IPS-NIHi11 (cell line): ENCODE measurements at places on chromosomes 12 and 14.
A peak's percentile ranks its signal among the peaks of the same experiment; 100 is the strongest.

- no peak for DNase-seq
These were observed 886.7 kb downstream of the NRXN3 start for GRCh38 chr14:79056879-79057278.

DNA sequence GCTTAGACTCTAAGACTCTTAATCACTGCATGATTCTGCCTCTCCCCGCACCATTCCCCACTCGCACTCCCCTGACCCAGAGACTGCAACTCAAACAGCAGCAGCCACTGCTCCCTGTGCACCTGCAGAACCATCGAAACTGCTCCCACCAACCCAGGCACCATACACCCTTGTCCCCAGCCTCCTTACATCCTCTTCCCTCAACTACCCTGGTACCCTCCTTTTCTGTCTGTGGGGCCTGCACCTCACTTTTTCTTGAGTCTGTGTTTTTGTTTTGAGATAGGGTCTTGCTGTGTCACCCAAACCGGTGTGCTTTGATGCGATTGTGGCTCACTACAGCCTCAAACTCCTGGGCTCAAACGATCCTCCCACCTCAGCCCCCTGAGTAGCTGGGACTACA, 69.4 kb downstream of the RNFT2 start:
- no peak for DNase-seq

- no peak for DNase-seq
These were observed 88.9 kb downstream of the MED13L start for GRCh38 chr12:116188581-116188980.

GRCh38 chr14:63542231-63542999, 762 bp downstream of the PPP2R5E start:
- DNase-seq: peak; percentile 30

GRCh38 chr12:89927226-89927698, 218.6 kb upstream of the ATP2B1 start:
- no peak for DNase-seq

- no peak for DNase-seq
These were observed 88.0 kb upstream of the TMEM132C start for GRCh38 chr12:128178966-128179365.

- peak; percentile 42 for DNase-seq
These were observed 92.9 kb upstream of the EGLN3 start for GRCh38 chr14:34043627-34044372.

DNA sequence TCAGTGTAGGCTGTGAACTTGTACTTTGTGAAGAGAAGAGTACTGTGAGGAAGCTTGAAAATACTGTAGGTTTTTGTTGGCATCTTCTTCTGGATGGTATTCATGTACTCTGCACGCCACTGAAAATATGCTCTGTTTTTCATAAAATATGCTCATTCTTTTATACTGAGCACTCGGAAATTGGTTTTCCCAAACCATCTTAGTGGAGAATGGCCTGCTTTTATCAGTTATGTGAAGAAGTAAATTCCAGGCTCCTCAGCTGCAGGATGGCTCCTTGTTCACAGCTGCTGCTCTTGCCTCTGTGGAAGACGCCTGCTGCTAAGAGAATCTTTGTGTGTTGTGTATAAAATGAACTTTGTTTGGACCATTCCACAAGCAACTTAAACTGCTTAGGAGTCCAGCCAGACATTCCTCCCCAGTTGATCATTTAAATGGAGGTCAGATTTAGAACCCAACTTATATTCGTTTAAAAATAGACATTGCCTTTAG, 443.5 kb upstream of the RGS6 start:
- no peak for DNase-seq

DNA sequence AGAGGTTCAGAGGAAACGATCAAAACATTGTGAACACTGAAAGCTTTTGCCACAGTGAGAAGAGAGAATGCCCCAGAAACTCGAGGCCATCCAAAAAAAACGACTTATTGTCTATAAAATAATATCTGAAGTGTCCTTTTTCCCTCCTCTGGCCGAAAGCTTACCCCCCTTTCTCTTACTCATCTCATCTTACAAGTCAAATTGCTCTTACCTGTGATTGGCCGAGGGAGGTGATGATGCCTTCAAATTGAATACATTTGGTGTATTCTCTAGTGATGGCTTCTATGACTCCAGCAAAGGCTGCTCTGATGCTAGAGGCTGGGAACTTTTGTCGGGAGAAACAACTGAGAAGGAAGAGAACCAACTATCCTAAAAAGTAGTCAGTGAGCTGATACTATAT, 90.7 kb downstream of the PTCSC3 start:
- DNase-seq: no peak

- DNase-seq: no peak
These were observed 35.1 kb downstream of the PARP11 start for GRCh38 chr12:3838076-3838475.

GRCh38 chr12:127820846-127821245, 446.1 kb upstream of the TMEM132C start:
- no peak for DNase-seq

GRCh38 chr14:30240685-30241084, 313.0 kb upstream of the PRKD1 start:
- no peak for DNase-seq

DNA sequence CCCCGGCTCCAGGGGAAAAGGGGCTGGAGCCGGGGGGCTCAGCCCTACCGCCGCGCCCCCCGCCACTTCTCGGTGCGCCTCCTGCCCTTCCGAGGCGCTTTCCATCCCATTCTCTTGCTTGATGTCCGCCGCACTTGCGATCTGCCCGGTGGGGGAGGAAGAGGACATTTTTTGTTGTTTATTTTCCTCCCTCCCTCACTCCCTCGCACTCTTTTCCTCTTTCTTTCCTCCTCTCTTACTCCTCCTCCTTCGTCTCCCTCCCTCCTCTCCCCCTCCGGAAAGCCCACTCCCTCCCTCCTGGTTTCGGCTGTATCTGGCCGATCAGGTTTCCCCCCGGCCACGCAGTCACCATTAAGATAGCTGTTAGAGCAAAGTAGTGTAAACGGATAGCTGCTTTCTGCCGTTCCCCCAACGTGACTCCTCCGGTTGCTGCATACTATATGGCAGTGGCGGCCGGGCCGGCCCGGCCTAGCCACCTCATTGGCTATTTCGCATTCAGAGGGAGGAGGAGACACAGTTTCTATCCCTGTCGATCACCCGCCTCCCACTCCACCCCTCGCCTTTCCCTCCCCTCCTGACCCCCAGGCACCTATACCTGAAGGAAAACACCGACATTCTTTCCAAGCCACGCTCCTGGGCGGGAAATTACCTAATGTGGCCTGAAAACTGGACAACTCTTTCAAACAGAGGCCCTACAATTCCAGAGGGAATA, at the start of gene SIX4:
Gene SIX4 (minus strand): TSS at position 445 of the 712 bp plus-strand sequence. CDS start 277 bp downstream, at position 168.
- peak; percentile 89 for DNase-seq

DNA sequence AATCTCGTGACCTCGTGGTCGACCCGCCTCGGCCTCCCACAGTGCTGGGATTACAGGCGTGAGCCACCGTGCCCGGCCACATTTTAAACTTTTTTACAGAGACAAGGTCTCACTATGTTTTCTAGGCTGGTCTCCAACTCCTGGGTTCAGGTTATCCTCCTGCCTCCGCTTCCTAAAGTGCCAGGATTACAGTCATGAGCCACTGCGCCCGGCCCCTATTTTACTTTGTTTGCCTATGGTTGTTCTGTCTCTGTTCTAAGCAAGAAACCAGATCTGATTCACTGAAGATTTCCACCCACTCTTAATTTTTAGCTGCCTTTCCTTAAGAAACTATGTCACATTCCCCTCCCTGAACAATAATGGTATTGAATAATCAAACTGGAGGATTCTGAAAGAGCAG, 38.9 kb upstream of the PSEN1 start:
- DNase-seq: no peak

DNA sequence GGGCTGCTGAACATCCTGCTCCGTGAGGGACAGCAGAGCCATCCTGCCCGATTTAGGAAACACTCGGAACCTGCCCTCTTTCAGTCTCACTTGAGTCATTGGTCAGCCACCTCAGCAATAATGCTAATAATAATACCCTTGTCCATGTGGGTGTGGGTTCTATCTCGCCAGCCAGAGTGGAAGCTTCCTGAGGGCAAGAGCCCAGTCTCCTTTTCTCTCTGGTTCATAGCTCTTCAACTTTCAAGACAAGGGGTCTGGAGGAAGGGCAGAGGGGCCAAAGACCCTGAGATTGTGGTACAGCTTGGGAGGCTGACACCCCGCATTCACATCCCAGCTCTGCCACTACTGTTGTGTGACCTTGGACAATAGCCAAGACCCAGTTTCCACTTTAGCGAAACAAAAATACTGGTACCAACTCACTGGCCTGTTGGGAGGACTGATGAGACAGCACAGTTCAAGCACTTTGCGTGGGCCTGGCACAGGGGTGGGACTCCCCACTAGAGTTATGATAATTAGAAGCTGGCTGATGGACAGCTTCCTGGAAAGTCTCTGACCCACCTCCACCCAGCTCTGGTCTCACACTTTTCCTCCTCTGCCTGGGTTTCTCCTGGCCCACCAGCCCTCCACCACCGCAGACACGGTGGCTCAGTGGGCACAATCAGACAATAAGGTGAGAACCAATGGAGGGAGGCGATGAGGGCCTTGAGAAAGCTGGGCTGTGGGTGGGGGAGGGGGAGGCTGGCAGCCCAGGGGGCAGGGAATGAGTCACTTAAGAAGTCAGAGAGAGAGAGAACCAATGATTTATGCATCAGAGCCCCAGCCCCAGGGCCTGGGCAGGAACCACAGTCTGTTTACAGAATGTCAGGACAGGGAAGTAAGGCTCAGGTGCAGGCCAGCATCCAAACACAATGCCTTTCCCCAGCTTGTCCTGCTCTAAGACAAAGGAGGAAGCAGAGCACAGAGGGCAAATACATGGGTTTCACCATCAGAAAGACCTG, 9.6 kb downstream of the FAIM2 start:
- peak; percentile 54 for DNase-seq

GRCh38 chr14:65027127-65027799, 40.6 kb downstream of the FNTB start:
- DNase-seq: no peak

- DNase-seq: no peak
These were observed 35.5 kb downstream of the CRACR2A start for GRCh38 chr12:3717283-3717898.

DNA sequence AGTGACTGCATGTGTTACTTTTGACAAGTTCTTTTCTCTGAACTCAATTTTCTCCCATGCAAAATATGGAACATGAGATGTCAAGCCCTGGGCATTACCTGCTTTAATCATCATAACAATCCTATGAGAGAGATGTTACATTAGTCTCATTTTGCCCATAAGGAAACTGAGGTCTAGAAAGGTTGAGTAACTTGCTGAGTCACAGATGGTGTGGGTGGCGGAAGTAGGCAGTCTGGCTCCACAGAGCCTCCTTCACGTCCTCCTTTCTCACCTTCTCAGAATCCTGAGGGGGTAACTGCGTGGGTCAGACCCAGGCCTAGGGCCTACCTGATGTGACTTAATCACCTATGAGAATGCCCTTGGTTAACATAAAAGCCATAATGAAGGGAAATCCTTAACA, 50.7 kb downstream of the TMTC1 start:
- no peak for DNase-seq

- no peak for DNase-seq
These were observed 88.9 kb downstream of the TXNDC16 start for GRCh38 chr14:52463375-52463774.

DNA sequence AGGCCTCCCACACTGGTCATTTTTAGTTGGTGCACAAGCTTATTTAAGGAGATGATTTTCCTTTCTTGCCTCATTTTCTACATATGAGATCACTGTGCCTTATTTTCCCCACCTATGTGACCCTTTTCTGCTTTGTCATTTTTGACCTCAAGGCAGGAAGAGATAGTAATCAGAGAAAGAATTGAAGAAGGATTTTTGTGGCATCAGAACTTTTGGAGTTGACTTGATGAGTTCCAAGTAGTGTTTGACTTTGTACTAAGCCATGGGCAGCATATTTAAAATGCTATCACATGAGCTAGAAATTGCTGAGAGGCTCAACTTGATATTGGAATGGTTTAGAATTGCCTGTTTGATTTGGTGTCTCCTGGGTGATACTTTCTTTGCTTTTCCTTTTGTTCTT, 440.8 kb downstream of the AEBP2 start:
- DNase-seq: no peak

- no peak for DNase-seq
These were observed 19.0 kb downstream of the ADAM20 start for GRCh38 chr14:70515811-70516210.
